ENCODE measurements at places on chromosomes 2 and 18.

GRCh38 chr18:10076502-10077030 lies 162.8 kb downstream of the VAPA start:
- DNase-seq = no peak

DNA sequence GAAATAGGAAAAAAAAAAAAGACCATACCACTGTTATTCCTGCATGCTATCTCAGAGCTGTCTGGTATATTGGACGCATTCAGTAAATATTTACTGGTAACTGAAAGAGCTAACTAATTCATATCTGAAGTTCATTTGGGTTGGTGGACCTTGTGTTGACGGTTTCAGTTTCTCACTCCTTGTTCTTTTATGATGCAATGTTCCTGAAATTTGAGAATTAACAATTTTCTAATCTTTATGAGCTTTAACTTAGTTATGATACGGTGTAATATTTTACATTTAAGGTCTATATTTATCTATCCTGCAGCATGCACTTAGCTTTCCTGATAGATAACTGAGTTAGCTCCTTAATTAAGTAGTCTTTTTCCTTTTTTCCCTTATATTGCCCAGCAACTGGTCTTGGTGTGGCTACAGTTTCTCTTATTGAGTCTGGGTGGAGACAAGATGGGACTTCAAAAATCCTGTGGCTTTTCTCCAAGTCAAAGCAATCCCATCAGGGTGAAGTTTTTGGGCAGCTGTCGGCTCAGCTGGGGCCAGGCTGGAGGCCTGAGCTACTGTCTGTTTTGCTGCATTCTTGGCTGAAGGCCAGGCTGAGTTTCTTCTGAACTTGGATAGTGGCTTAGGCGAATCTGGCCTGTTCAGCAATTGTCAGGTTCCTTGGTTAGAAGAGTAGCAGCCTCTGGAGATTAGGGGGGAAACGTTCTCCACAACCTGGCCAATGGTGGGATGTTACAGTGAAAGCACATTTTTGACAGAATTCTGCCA lies 78.4 kb upstream of the MEX3C start:
- DNase-seq = no peak

GRCh38 chr2:109160714-109161440 lies 31.9 kb downstream of the SH3RF3 start:
- DNase-seq = no peak

DNA sequence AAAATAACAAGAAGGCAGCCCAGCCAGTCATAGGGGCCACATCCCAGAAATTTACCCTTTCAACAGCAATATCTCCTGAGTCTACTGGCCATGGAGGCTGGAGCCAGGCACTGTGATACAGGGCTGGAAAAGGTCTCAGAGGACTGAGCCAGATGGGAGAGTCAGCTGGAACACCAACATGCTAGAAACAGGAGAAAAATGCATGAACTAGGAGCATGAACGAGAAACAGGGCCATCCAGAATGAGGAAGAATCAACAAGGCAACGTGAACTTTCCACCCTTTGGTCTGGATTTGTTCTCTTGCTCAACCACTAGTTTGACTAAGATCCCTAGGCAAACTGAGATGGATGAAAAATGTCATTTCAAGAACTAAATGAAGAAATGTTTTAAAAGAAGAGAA lies 13.1 kb downstream of the PID1 start:
- DNase-seq = no peak

GRCh38 chr2:233571462-233571861 lies 4.9 kb upstream of the USP40 start:
- DNase-seq = no peak
